ENCODE measurements at places on chromosomes 1 and 21.

DNA sequence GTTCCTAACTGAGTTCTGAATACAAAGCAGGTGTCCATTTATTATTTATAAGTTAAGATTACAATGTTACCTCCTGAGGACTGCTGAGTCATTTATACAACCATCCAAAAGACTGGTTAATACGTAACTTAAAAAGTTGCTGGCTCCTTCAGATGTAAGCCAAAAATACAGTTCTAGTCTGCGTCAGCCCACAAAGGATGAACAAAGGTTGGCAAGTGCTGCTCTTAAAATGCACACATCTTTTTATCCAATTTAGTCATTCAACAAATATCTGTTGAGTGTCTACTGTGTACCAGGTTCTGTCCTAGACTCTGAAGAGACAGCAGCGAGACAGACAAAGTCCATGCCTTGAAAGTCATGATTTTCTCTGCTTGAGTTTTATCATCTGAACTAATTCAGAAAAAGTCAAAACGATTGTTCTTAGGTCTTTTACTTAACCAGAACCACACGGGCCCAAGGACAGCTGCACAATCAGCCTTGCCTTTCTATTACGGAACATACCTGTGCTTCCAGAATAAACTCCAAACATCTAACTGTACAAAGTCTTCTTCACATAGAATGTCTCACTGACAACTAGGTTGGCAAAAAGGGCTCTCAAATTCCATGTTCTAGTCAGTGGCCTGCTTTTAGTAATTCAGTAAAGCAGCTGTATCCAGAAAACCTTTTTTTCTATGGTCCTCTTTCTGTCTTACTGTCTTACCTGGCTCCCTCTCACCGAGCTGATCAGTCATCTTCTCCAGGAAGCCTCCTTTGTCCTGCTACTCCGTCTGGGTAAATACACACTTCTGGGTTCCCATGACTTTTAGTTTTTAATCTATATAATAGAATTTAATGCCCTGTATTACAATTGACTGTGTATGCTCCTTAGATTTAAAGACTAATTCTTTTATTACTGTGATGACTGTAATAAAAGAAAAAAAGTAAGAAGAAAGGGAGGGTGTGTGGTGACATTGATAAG lies 15.5 kb upstream of the CNN3 start:
- DNase-seq: no peak

DNA sequence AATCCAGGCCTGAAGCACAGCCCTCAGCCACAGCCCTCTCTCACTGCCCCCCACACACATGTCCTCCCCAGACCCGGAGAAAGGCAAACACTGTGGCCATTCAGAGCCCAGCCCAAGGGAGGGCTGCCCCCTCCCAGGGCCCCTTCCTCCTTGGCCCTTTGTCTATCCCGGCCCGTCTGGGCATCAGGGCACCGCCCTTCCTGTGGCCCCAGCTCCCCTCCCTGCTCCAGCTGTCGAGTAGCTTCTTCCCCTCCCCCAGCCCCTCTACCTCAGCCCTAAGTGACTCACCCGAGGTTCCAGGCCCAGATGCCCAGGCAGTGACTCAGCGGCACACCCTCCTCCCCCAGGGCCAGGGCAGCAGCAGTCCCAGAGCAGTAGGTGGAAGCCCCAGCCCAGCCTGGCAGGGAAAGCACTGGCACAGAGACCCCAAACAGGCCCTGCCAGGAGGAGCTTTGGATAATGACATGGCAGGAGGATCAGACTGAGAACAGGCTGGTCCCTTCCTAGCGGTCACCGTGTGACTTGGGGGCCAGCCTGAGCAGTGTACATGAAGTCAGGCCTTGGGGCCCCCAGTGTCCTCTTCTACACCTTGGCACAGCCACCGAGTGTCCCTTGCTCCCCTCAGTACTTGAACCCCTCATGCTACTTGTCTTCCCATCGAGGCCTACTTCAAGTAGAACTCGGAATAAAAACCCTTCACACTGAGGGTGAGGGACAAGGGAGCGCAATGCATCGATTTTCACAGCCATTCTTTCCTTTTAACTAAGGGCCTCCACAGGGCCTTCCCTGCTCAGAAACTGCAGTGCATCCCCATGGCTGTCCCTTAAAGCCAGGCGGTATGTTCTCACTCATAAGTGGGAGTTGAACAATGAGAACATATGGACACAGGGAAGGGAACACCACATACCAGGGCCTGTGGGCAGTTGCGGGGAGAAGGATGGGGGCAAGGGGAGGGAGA lies 1.0 kb upstream of the S100A2 start:
- DNase-seq: peak; percentile 98

GRCh38 chr1:59071876-59072582 lies 224.9 kb upstream of the FGGY start:
- no peak for DNase-seq

- DNase-seq: no peak
These were observed 64.3 kb downstream of the TMEM53 start for GRCh38 chr1:44609768-44610526.

DNA sequence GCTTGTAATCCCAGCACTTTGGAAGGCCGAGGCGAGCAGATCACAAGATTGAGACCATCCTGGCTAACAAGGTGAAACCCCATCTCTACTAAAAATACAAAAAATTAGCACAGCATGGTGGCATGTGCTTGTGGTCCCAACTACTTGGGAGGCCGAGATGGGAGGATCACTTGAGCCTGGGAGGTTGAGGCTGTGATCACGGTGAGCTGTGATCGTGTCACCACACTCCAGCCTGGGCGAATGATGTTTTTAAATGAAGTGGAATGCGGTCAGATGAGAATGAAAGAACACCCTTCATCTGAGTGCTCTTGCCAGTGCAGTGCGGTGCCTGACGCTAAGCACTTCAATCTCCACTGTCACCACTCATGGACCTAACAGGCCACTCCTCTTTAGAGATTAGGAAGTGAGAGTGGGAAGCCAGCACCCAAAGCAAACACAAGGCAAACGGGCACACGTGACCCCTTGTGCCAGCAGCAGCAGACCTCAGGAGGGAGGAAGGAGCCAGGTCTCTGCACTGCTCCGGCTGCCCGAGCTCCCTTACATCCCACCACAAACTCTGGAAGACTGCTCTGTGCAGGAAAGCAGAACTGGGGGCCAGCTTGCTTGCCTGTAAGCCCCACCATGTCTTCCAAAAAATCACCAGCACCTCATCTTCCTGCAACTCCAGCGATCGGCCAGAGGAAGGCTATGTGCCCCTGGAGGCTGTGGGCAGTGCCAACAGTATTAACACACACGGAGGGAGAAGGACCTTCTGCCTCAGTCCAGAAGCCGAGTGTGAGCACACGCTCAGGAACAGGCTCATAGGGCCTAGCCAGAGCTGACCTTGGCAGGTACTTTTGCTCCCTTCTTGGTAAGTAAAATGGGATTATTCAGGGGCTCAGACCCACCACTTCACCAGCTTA lies 9.7 kb downstream of the CTNNBIP1 start:
- no peak for DNase-seq

DNA sequence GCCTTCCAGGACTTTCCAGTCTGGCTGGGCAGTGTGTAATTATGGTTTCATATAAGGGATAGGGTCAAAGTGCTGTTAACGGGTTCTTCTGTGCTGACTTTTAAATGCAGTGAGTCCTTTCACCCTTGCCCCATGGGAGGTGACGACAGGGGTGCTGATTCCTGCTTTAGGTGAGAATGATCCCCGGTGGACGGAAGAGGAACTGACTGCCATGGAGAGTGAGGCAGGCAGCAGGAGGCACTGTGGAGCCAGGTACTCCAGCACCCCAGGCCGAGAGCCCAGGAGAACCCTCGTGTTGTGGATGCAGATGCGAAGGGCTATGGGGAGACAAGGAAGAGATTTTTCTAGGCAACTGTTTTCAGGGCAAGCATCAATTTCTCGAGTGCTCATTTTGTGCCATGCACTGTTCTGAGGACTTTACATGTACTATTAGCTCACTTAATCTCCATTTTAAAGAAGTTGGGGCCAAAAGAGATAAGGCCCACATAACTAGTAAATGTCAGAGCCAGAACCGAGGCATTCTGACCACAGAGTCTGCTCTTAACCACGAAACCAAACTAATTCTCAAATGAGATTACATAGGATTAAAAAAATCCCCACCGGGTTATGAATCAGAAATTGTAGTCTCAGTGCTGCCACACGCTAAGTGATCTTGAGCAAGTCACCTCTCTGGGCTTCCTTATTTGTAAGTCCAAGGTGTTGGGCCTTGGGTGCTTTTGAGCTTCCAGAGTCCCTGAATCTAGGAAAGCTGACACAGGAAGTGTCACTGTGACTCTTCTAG lies 28.2 kb downstream of the STPG1 start:
- DNase-seq: peak; percentile 27

- no peak for DNase-seq
These were observed 12.8 kb downstream of the SPATA46 start for GRCh38 chr1:162363823-162364222.

DNA sequence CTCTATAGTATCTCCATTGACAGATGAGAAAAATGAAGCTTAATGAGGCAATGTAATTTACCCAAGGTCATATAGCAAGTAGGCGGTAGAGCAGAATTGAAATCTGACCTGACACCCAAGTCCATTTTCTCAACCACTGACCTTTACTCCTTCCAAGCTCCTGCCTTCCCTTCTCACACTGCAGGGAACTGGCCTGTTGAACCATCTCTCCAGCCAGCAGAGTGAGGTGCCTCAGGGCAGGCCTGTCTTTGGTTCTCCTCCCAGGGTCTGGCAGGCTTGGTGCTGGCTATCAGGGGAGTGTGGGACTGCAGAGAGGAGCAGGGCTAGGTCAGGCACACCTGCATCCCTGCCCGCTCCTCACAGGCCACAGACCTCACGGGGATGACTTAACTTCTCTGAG lies 126.8 kb downstream of the BEND5 start:
- DNase-seq: no peak

DNA sequence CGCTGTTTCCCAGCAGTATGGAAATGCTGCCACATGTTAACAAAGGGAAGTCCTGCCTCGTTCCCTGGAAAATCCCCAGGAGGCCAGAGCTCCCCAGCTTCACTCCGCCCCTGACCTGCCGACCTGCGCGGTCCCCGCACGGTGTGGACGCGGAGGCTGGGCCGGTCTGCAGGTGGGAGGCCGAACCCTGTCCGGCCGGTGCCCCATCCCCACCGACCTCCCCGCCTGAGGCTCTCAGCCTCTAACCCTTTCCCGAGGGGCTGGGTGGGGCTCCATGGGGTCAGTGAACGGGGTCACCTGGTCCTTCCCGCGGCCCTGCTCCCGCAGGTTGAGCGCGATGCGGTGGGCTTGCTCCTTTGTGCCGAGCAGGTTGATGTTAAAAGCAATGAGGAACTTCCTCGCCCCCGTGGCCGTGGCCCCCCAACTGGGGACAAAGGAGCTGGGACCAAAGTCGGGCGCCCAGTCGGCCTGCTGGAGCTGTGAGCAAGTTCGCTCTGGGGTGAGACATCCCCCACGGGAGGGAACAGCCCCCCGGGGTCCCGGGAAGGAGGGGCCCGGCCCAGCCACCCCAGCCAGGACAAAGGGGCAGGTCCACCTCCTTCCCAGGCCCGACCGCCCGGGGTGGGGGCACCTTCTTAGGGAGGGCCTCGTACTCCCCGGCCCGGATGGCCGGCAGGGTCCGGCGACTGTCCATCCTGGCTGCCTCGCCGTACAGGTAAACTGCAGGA lies 4.0 kb downstream of the FTCD start:
- no peak for DNase-seq

- DNase-seq: no peak
These were observed 2.5 kb downstream of the IL24 start for GRCh38 chr1:206899717-206900116.

GRCh38 chr1:151408891-151409290 lies 9.5 kb downstream of the PSMB4 start:
- no peak for DNase-seq

DNA sequence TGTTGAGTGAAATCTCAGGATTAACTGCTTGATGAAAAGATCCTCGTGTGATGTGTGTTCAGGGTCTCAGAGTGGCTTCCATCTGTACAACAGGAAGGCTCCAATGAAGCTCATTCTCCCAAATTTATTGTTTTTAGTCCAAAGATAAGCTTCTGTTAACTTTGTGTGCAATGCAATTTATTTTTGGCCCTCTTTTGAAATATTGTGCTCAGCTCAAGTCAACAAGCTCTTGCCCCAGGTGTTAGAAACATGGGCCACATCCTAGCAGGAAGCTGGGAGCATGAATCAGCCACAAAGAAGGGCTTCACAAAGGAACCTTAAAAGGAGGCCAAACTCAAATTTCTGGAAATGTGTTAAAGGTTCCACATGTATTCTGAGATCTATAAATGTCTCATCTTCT lies 135.7 kb downstream of the PCP4 start:
- DNase-seq: no peak

DNA sequence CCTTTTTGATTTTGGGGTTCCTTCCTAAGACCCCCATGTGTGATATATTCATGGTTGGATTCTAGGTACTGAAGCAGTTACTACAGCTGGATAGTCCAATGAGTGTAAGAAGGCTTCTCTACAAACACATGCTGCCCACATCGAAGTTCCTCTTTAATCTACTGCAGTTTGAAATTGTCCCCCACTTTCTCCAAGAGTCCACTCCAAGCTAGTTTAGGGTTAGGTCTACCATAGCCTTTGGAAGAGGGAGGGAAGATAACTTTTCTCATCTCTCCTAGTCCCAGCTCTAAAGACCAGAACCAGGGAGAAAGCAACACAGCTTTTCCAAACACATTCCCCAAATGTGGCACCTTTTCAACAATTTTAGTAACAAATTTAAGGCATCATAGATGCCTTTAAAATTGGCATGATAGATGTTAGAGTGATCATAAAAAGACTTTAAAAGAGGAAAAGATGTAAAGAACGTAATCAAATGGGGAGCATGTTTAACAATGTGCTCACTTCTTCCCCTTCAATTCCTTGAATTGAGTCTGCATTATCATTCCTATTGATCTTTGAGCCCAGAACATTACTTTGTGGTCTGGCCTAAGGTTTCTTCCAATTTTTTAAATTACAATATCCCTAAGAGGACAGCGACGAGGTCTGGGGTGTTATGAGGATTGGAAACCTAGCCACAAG lies 1.0 kb upstream of the EXO1 start:
- no peak for DNase-seq

DNA sequence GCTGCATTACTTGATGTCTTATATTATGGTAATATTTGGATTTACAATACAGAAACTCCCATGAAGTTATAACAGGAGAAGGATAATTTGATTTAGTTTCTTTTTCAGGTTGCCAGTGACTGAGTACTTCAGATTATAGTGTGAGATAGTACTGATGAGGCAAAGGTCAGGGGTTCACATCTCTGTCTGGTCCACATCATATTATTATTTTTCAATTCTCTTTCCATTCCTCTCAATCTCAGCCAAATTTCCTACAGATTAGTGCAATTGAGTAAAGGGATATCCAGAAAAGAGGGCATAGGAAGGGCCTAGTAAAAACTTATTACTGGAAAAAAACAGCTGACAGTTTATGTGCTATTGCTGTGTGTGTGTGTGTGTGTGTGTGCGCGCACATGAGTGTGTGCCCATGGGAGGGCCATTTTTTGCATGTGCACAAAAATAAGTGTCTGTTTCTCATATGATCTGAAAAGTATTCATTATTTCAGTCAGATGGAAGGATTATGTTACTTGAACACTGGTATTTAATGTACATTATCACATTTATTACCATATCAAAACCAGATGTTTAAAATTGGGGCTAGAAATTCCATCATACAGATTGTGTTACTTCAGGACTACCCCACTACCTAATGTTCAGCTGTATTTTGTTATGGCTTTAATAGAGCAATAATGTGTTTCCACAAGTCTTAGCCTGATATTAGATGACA lies 78.3 kb upstream of the KCNK2 start:
- DNase-seq: no peak

Measured in GM03348 (cell line).